ENCODE measurements at places on chromosomes 16 and 17. TPM values are rescaled to one million over a fixed set of nuclear protein-coding genes. Genes with fewer than 3 reads are reported as not detected.

Gene CSF3
- not detected for total RNA-seq

Gene LDHD
- total RNA-seq = 1.1 TPM

Gene KRTAP4-6
- not detected for total RNA-seq

Gene MAP3K14
- 22.1 TPM for total RNA-seq

Gene EPOP
- total RNA-seq = 0.51 TPM

Gene NPIPB13
- 30.0 TPM for total RNA-seq
